SK-N-MC (cell line): ENCODE measurements at places on chromosomes 13 and 19.
A peak's percentile ranks its signal among the peaks of the same experiment; 100 is the strongest.

DNA sequence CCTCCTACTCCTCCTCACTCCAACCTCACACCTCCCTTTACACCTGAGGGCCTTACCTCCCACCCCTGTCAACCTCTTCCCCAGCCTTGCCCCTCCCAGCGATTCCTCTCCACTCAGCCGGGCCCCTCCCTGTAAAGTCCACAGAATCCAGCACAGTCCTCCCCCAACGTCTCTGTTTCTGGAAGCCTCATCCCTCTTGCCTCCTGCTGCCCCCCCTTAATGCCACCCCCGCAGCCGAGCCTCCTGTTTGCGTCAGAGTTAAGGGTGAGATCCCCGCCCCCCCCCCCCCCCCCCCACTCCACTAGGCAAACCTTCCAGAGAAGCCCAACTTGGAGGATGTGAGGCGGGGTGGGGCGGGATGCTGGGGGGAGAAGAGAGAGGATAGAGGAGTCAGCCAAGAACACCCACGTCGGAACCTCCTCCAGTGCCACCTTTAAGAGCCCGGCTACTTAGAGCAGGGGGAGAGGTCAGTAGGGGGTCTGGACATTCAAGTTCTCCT, 2.1 kb downstream of the UNC13A start:
- DNase-seq: no peak

DNA sequence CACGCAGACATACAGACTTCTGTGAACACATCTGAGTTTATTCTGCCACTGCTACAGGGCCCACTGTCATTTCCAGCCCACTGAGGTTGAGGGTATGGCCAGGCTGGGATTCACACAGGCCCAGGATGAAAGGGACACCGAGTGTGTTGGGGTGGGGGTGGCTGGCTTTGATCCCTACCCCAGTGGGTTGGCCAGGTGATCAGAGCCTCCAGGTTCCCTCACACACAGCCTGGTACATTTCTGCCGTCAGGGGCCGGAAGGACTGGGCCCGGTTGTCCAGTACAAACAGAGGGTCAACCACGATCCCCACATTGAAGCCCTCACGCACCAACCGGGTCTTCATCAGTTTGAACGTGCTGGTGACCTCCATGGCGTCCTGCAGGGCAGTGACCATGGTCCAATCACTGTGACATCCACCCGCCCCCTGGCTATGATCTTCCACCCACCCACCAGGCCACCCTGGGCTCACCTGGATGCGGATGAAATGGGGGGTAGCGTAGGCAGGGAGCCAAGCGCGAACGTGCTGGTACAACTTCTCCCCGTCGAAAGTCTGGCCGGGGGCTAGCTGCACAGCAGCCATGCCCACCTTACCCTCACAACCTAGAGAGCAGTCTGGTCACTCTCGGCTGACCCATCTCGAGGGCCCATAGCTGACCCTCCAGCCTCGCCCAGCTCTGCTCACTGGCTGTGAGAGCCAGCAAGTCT, 13.3 kb downstream of the SLC27A5 start:
- DNase-seq: no peak

- DNase-seq: peak; percentile 81
Observed at GRCh38 chr13:36555151-36555986, 118.5 kb upstream of the SERTM1 start.

DNA sequence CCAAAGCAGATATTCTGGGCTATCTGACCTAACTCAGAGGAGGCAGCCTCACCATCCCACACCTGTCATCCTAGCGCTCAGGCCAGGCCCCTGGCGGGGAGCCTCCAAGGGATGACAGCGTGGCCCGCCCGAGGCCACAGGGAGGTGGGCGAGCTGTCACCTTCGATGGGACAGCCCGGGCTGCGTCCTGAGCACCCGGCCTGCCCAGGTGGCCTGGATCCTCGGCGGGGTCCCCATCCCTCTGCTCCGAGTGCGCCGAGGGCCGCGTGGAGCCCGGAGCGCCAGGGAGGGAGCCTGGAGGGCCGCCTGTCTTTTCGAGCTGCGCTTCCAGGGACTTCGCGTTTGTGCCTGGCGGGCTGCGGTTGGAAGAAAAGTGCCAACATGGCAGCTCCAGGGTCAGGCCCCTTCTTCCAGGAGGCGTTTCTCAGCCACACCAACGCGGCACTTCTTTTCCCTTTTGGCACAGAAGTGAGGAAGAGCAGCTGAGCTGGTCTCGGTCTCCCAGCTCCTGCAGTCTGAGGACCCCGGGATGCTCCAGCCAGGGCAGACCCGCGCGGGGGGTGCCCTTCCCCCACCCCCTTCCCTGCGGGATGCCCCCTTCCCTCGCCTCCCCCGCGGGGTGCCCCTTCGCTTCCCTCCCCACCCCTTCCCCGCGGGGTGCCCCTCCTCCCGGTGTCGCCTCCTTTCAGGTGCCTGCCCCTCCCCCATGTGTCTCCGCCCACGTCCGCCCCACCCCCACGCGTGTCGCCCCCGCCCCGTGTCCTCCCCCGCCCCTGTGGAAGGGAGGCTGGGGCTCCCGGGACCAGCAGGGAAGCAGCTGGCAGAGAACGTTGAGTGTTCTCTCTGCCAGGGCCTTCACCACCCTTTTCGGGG, 42.3 kb downstream of the GJA3 start:
- no peak for DNase-seq

DNA sequence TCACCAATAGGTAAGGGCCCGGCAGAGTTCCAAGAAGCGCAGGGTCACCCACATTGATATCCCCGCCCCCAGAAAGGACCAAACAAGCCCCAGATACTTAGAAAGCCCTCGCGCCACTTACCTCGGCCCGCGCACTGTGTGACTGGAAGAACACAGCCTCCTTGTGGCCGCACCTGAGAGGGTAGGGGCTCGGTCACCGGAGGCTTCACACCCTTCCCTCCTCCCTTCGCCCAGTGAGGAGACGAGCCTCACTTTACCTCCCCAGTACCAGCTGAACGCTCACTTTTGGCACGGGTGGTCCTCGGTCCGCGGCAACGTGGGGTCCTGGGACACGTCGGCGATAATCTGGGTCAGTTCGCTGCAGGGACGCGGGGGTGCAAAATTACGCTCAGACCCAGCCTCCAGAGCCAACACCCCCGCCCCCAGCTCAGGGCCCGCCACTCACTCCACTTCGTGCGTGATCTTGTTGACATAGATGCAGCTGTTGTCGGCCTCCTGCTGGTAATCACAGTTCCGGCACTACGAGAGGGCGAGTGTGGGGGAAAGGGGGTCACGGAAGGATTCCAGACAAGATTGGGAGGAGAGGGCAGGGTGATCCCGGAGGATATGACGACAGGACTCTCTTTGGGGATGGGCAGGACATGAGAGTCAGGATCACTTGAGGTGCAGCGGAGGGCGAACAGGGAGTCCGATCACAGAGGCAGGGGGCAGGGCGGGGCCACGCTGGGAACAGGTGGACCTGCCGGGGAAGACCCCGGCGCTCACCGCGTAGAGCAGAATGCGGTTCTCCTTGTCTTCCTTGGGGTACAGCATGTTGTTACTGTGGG, 568 bp downstream of the POLR2I start:
- no peak for DNase-seq

GRCh38 chr13:30593001-30593400, 24.7 kb upstream of the USPL1 start:
- DNase-seq: no peak

- DNase-seq: no peak
Observed at GRCh38 chr13:31545616-31546015, 193.7 kb upstream of the RXFP2 start.

DNA sequence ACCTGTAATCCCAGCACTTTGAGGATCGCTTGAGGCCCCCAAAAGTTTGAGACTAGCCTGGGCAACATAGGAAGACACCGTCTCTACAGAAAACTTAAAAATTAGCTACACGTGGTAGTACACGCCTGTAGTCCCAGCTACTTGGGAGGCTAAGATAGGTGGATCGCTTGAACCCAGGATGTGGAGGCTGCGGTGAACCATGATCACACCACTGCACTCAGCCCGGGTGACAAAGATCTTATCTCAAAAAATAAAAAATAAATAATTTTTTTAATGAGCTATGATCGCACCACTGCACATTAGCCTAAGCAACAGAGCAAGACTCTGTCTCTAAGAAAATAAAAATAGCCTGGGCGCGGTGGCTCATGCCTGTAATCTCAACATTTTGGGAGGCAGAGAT, 6.6 kb downstream of the RCBTB2 start:
- DNase-seq: no peak

DNA sequence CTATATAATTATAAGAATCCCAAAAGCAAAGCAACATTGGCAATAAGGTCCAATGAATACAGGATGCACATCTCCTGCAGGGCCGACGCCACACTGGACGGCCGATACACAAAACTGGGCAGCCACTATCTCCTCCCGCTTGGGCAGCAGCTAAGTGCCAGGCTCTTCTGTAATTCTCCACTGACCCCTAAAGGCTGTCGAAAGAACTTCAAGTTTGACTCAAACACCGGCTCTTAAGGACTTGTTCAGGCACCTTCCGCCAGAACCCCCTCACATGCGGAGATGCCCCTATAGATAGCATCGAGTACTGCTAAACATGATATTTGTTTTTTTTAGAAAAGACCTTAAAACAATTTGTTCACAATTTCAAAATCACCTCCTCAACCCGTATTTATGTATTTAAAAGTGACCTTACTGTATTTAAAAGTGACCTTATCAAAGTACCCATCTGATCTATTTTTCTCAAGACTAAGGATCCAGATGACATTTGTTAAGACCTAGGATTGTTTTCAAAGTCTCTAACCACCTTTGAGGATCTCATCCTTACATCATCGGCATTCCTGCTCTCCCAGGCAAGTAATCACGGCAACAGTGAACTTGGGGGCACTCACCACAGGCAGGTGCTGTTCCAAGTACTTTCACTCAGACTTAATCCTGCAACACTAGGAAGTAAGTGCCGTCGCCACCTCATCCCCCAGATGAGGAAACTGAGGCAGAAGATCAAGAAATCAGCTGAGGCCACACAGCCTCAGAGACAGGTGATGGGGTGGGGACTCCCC, 77.8 kb downstream of the TUBGCP3 start:
- no peak for DNase-seq

DNA sequence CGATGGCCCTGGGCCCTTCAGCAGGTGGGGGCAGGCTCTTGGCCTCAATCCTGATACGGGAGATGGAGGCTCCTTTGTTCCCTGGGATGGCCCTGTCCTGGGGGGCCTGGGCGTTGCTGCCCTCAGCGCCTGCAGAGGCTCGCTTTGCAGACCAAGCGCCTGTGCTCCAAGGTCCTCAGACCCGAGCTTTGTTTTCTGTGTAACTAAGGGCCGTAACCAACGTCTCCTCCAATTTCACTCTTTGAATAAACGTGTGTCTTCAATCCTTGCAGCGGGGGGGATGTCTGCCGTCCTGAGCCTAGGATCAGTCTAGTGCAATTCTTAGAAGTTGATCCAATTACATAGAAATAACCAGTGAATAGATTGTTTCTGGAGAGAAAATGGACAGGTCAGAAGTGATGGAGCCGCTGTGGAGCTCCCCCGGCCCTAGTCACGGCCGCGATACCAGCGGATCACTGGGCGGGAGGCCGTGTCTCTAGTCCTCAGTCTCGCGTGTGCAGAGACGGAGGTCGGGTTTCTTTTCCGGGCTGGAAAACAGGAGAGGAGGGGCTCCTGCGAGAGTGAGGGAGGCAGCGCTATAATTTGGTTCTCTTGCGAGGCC, 5.3 kb downstream of the PTBP1 start:
- no peak for DNase-seq

GRCh38 chr13:38814331-38814730, 127.5 kb downstream of the FREM2 start:
- no peak for DNase-seq

GRCh38 chr13:68185444-68186141, 955.5 kb upstream of the PCDH9 start:
- no peak for DNase-seq

DNA sequence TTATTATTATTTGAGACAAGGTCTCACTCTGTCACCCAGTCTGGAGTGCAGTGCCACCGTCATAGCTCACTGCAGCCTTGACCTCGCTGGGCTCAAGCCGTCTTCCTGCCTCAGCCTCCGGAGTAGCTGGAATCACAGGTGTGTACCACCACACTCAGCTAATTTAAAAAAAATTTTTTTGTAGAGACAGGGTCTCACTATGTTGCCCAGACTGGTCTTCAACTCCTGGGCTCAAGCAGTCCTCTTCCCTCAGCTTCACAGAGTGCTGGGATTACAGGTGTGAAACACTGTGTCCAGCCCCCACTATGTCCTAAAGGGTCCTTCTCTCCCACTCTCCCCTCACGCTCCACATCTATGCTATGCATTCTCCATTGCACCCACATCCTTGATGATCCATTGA, 9.1 kb upstream of the TLE2 start:
- DNase-seq: no peak

- no peak for DNase-seq
Observed at GRCh38 chr19:2112516-2113320, 16.0 kb downstream of the IZUMO4 start.

DNA sequence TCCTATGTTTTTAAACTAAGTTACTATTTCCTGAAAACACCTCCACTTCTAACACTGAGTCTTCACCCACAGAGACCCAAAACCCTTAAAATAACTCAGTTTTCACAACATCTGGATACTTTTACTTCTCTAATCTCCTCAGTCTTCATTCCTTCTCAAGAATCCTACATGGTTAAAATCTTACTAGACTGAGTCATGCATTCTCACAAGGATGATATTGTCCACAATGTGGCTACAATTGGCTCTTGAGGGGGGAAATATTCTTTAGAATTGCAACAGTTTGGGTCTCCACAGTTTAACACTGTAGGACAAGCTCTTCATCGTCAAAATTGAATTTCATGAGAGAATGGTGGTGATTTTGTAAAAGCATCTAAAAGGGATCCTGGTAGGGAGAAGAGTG, 397.1 kb downstream of the SLITRK5 start:
- no peak for DNase-seq

DNA sequence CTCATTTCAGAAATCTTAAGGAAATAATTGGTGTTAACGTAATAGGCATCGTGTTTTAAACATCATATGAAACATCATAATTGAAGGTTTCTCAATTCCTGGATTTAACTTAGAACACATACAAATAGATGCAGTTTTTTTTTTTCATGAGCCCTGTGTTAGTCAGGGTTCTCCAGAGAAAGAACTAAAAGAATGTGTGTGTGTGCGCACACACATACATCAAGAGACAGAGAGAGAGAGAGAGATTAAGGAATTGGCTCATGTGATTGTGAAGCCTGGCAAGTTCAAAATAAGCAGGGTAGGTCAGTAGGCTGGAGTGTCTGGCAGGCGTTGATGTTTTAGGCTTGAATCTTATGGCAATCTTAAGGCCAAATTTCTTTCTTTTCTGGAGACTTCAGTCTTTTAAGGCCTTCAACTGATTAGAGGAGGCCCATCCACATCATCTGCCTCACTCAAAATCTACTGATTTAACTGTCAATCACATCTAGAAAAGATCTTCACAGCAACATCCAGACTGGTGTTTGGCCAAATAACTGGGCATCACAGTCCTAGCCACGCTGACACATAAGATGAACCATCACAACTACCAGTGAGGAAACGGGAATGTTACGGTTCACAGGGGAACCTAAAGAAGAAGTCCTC, 25.2 kb downstream of the SPATA13 start:
- DNase-seq: no peak

DNA sequence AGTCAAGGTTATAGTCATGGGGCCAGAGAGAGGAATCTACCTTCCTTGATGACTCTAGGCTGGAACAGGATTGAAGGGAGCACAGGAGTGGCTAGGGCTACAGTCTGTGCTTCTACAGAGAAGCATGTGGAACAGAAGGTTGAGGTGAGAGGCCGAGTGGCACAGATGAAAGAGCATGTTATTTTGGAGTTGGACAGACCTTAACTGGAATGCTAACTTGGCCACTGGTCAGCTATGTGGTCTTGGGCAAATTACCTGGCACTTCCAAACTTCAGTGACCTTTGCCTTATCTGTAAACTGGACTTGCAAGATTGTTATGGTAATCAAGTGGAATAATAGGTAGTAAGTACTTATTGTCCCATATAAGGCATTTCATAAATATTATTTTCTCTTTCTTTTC, 252.7 kb downstream of the KCNRG start:
- no peak for DNase-seq

GRCh38 chr13:102869948-102870676, 24.3 kb downstream of the ERCC5 start:
- no peak for DNase-seq
